Keratinocyte (primary cell): ENCODE measurements at places on chromosomes 7 and 10. TPM values are rescaled to one million over a fixed set of nuclear protein-coding genes. Genes with fewer than 3 reads are reported as not detected.

PRR15 gene
- polyA plus RNA-seq, result 0.81 to 2.0 TPM (median 1.8 TPM) in 3 replicates

GARIN1A gene
- polyA plus RNA-seq, result 0.69 to 1.1 TPM (median 0.87 TPM) in 3 replicates

MALRD1 gene
- polyA plus RNA-seq, result 0.01 TPM in 1 of 3 replicates, not detected in the others

SPDYE11 gene
- not detected in 3 replicates for polyA plus RNA-seq

MMD2 gene
- polyA plus RNA-seq, result not detected in 3 replicates

NAT16 gene
- not detected in 3 replicates for polyA plus RNA-seq

- no peak for DNase-seq
Observed at GRCh38 chr7:128933180-128933891, 4.4 kb upstream of the IRF5 start.

GRCh38 chr10:128596906-128597305 lies 470.7 kb upstream of the MKI67 start:
- no peak for DNase-seq

DNA sequence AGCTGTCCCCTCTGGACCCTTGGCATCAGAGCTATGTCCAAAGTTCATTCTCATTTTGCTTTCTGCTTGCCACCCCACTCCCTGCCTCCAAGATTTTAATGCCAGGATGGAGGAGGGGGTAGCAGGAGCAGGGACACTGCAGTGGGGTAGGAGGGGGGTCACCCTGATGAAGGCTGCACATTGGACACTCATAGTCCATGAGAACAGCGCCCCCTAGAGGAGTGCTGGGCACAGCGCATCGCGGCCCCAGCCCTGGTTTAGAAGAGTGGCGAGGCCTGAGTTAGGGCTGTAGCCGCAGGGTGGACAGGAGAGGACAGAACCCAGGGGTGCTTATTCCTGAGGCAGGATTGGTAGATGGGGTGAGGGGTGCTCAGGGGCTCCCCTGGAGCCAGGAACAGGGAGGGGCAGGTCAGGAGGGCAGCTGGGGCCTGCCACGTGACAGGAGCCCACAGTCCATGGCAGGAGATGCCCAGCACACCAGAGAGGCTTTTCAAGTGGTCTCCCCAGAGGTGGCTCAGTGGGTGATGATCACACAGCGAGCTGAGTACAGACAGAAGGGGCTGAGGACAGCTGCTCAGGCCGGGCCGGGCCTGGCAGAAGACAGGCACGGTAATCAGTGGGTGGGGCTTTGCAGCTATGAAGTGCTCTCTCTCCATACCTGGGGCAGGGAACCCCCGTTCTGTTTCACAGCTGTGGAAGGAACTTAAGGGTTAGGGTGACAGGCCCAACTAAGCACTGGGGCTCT lies 71.4 kb downstream of the NEURL1 start:
- DNase-seq, result no peak

GRCh38 chr10:121313119-121313875 lies 284.9 kb downstream of the FGFR2 start:
- DNase-seq, result peak; percentile 95

DNA sequence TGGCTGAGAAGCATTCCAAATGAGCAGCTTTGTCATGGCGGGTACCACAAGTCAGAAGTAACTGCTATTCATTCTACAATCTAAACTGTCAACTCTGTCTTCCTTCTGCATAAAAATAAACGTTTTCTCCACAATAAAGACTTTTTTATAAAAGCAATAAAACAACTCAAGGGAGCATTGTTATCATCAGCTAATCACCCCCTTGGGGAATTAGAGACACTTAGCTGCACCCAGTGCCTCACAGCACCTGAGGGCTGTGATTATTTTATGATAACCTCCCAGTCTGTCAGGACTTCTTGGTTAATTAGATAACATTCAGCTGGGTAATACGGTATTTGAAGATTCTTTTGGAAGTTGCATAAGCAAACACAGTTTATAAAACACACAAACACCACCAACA lies 155.6 kb downstream of the PPP1R3A start:
- no peak for DNase-seq

GRCh38 chr10:95741807-95742467 lies 14.0 kb upstream of the ENTPD1 start:
- DNase-seq, result no peak

- no peak for DNase-seq
Observed at GRCh38 chr7:70580161-70580560, 551.8 kb upstream of the GALNT17 start.

GRCh38 chr7:139695588-139695987 lies 82.2 kb downstream of the HIPK2 start:
- DNase-seq, result no peak

DNA sequence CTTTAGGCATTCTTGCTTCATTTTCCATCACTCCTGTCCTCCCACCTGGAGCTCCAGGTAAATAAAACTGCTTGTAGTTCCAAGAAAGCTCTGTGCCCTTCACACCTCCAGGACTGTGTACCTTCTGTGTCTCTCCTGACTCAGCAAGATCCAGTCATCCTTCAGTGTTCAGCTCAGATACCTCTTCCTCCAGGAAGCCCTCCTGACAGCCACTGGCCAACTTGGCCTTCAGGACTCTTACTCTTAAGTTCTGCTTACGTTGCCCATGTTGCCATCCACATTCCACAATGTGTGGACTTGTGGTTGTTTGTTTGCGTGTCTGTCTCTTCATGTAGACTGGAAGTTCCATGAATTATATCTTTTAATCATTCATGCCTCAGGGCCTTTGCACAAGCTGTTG lies 48.0 kb downstream of the SORCS3 start:
- DNase-seq, result no peak

GRCh38 chr10:1110674-1111119 lies 54.5 kb downstream of the WDR37 start:
- no peak for DNase-seq

DNA sequence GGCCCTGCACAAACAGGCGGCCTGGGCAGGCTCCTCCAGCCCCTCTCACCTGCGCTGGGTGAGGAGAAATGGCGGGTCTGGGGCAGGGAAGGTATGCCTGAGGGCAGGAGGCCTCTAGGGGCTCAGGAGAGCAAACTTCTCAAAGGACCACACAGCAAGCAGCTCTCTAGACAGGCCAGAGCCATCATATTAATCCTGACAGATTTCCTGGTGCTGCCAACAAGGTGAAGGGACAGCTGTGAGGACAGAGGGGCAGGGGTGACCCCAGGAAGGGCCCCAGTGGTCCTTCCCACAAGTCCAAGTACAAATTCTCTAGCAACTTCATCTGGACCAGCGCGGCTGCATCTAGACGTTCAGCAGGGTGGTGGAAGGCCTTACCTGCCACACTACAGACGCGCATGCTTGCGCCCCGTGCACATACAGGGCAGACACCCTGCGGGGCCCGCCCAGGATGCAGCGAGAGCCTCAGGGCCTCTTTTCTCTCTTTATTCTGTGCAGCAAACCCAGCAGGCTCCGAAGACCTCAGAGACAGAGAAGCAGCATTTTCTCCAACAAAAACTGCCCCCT lies 62.1 kb downstream of the ZRANB1 start:
- DNase-seq, result no peak

- DNase-seq, result no peak
Observed at GRCh38 chr10:24723788-24724380, at the start of gene ARHGAP21. TSS of gene ARHGAP21 (minus strand) at chr10:24723887. CDS start at chr10:24721899, 1,988 bp downstream.

DNA sequence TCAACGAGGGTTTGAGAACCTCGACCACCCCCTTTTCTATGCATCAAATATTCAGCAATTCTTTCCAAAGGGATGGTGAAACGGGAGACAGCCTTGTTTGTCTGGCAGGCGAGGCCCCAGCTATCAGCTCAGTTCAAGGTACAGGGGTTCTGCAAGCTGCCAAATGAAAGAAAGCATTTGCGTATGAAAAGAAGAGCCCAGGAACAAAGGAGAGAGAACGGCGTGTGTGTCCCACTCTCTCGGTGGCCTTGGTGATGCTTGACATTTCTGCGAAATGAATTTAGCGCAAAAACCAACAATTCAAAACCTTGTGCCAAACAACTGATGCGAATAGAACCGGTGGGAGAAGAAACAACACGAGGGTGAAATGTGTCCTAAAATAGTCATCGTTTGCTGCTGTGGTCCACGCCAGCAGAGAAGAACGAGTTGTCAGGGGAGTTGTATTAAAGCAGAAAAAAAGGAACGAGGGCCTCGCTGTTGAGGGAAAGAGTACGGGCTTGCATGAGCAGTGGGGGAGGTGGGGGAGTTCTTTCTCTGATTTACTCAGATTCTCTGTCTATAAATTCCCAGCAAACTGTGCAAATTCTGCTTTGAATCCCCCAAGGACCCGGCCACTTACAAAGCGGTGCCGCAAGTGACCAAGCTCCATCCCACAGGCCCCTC lies 97.7 kb downstream of the TMEM130 start:
- no peak for DNase-seq
